ENCODE measurements at places on chromosomes 1 and 21.

- DNase-seq, result peak; percentile 21
Observed at GRCh38 chr21:25568246-25568645, 39.0 kb downstream of the MRPL39 start.

- no peak for DNase-seq
Observed at GRCh38 chr1:230507236-230507635, 81.1 kb upstream of the PGBD5 start.

GRCh38 chr21:20856926-20857325, 141.3 kb upstream of the NCAM2 start:
- DNase-seq, result no peak

DNA sequence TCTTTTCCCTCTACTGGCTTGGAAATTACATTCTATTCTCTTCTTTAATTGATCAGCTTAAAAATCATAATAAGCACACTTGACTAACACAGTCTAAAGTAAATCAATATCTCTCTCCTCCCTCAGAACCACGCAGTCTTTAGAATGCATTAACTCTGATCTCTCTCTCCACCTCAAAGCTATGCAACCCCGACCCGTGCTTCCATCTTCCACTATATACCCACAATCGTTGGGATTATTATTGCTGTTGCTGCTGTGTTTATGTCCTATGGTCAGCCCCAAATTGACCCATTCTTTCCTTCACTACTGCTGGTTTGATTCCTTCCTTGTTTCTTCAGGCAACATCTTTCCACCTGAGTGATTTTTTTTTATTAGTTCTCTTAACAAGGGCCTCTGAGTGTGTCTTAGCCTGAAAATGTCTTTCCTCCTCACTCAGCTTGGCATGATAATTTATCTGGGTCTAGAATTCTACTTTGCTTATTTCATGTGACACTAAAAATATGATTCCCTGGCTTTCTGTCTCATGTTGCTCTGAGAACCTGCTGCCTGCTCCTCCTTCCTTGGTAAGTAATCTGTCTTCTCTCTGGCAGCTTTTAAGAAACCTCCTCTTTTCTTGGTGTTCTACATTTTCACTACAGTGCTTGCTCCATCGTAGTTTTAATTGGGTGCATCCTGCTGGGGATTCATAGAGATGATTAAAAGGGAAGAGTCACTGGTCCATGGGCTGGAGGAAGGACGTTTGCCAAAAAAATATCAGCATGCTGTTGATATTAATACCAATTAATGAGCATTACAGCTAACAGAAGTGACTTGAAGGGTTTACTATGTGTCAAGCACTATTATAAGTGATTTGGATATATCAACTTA, 472.2 kb downstream of the MATN1 start:
- DNase-seq, result no peak

DNA sequence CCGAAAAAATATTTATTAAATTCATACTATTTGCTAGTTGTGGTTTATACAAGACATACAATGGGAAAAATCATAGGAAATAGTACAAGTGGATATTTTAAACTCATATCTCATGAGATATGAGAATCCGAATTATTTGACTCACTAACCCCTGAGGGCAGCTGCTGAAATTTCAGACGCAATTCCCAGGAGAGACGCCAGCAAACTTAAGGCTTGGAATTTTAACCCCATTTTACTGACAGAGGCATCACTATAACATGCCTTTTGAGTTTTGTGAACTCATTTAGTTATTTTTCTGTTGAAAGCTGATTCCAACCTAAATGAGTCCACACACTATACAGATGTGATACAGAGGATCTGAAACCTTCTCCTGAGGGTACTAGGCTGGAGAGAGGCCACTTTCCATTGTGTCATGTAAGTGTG, 5.9 kb upstream of the MROH9 start:
- DNase-seq, result peak; percentile 2

DNA sequence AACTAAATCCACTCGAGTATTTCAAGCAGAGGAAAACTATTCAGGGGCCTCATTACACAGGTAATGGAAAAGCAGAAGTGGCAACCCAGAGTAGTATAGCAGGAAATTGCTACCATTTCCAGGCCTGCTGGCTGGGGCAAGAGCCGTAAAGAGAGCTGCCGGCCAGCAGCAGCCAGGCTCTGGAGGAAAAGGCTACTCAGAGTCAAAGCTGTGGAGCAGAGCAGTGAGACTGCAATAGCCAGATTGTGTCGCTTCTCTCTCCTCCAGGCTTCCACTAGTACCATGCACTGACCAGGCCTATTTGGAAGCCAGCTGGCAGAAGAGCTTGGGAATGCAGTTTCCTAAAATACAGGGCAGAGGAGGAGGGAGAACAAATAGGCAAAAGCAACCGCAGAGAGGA, 155.5 kb downstream of the OMA1 start:
- DNase-seq, result no peak

DNA sequence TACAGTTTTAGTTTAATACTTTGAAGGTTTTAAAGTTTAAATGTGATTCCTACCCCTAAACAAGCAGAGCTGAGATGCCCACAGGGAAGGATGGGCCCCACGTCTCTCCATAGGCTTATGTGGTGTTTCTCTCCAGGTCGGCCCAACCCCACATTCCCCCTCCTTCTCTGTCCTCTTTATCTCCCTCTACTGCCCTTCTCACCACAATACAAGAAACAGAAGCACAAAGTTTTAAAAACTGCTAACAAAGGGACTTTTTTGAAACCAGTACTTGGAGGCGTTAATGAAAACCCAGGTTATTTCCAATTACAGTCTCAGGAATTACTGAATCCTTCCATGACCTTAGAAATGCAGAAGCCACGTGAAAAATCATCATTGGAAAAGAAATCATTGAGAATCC, 324.0 kb downstream of the NTNG1 start:
- DNase-seq, result peak; percentile 66

- DNase-seq, result no peak
Observed at GRCh38 chr1:108785880-108786279, 39.4 kb downstream of the STXBP3 start.

DNA sequence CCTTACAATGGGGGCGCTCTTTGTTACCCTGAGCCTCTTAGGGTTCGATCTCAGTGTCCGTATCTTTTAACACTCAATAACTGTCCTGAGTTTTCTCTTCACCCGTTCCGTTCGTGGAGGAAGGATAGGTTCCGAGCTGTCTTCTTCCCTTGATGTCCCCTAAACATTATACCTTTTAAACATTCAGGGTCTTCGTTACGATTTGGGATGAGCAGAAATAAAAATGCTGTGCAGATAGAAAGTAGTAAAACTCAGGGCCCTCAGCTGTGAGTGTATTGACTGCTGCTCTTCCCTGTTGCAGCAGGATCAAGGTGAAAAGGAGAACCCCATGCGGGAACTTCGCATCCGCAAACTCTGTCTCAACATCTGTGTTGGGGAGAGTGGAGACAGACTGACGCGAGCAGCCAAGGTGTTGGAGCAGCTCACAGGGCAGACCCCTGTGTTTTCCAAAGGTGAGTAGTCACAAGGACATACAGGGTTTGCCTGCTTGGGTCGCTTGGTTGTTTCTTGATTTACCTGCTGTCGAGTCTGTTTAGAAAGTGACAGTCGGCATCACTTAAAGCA, 784 bp downstream of the RPL11 start:
- no peak for DNase-seq

- DNase-seq, result no peak
Observed at GRCh38 chr1:30291526-30291925, 431.9 kb downstream of the MATN1 start.

DNA sequence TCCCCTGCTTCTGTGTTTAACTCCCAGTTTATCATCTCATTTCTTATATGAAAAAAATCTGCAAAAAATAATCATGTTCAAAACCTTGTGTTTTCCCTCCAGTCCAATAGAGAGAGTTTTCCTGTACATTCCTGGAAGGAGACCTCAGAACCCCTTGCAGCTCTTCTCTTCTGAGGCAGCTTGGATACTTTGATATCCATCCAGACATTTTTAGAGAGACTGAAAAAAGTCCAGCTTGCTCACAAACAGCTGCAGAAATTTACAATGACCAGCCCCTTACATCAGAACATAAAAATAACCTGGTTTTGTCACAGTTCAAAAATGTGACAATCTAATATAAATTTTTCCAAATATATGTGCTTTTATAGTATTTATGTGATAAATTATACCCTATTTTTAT, 73.3 kb upstream of the C1orf115 start:
- DNase-seq, result no peak

- DNase-seq, result no peak
Observed at GRCh38 chr1:14228677-14229076, 369.8 kb upstream of the KAZN start.

DNA sequence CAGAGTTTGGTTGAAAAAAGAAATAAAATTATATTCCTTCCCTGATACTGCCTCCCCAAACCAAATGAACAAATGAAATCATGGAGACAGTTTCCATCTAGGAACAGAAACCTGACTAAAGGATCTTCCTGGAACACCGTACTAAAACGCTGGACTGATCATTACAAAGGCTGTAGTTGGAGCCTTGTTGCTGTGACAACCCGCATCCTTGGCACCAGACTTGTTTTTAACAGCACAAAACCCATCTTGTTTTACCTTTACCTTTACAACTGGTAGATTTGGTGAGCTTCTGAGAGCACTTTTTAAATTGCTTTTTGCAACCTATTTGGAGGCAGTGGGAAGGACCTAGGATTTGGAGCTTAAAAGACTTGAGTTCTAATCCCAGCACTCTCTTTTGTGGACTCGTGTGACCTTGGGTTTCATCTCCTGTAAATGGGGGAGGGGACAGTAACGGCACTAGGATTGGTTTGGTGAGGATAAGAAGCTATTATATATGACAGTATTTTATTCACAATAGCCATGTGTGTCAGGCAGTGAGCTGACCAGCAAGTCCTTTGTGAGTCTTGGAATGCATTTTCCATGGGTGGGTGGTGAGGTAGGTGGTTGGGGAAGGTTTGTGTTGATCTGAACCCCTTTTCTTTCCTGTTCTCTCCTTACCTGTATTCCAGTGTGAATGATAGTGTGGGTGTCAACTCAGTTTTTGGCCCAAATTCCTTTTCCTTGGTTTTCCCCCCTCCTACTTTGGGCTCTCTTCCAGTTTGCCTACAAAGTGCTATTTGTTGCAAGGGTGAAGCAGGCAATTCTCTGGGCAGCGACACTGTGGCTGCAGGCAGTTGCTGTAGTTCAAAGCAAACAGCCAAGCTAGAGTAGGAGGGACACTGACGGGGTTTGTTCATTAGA, 12.6 kb downstream of the LRRC8D start:
- DNase-seq, result peak; percentile 35

DNA sequence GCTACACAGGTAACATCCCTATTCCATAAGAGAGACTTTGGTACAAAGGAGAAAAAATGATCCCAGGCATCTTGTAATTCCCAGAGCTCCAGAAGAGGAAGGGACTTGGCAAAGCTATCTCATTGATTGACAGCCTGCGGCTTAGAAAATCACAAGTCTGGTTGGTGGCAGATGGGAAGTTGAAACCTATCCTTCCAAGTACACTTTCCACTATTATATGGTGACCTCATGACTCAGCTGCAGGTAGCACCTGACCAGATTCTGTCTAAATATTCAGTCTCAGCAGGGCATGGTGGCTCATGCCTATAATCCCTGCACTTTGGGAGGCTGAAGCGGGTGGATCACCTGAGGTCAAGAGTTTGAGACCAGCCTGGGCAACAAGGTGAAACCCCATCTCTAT, 89.9 kb downstream of the TIAM1 start:
- DNase-seq, result no peak

DNA sequence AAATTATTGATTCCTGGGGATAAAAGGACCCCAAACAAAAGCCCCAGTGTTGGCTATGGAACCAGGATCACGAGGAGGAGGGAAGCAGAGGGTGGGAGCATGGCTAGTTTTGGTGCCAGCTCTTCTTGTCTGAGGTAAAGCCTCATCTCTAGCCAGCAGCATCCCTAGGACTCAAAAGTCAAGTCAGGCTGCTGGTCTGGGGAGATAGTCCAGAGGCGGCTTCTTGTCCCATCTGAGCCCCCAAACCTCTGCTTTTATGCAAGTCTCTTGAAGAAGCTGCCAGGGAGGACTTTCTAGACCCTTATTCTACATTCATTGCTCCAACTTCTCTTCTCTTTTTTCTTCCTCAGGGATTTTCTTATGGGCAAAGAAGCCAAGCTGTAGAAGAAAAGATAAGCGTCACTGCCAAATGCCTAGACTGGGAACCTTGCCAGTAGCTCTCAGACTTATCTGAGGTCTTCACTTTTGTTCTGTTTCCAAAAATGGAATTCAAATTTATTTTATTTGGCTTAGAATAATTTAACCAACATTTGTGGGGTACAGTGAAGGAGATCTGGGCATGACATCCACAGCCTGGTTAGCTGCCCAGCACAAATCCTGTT, 6.9 kb upstream of the ANKRD35 start:
- DNase-seq, result no peak

- DNase-seq, result no peak
Observed at GRCh38 chr21:43806017-43806710, 16.8 kb downstream of the RRP1 start.

DNA sequence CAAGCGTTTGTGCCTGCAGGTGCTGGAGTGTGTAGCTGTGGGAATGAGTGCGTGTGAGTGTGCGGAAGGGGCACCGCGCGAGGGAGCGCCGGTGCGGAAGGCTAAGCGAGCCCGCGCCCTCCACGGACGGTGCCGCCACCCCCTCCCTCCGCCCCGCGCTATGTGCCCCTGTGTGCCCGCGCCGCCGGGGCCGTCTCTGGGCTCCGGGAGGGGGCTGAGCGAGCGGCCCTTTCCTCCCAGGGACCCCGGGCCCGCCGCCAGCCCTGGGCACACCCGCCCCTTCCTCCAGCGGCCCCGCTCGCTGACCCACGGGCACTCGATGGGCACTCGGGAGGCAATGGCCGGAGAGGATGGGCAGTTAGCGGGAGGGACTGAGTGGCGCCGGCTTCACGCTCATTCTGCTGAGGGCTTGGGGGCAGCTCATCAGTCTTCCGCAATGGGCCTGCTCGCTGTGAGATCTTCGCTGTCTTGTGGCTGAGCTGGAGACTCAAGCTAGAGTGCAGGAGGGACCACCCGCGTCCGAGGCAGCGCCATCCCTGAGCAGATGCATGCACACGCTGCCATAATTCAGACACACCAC, 8.6 kb upstream of the ADGRB2 start:
- DNase-seq, result no peak

DNA sequence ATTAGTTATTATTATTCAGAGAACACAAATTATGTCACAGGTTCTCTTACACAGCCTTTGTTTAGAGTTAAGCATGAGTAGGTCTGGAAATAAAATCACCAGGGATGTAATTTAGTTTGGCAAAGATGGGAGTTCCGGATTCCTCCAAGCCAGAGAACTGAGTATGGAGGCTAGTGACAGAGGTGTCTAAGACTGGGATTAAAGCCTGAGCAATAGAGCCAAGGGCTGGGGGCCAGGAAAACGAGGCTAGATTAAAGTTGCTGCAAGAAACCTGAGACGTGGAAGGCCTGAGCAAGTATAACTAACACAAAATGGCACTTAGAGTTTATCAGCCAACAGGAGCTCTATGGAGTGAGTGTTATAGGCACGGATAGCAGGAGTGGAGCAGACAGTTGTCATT, 381.6 kb downstream of the SRGAP2C start:
- DNase-seq, result no peak

- DNase-seq, result no peak
Observed at GRCh38 chr1:6271554-6271953, 10.7 kb upstream of the GPR153 start.

All from GM23338 (cell line).